ELR (cell line): ENCODE measurements at places on chromosomes 4 and X.

GRCh38 chr4:19958848-19959247, 292.9 kb upstream of the SLIT2 start:
- no peak for DNase-seq

DNA sequence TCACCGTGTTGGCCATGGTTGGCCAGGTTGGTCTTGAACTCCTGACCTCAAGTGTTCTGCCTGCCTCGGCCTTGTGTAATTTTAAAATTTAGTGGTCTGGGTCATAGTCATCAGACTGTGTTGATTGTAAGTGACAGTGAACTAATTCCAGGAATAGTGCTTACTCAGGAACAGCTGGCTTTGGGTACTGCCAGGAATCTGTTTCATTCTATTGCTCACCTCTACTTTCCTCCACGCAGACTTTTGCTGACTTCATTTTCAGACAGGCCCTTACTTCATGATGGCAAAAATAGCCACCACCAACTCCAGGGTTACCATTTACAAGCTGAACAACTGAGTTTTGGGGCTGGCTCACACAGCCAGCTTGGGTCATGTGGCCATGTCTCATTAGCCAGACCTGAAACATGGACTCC, 54.6 kb downstream of the FNIP2 start:
- peak; percentile 4 for DNase-seq

DNA sequence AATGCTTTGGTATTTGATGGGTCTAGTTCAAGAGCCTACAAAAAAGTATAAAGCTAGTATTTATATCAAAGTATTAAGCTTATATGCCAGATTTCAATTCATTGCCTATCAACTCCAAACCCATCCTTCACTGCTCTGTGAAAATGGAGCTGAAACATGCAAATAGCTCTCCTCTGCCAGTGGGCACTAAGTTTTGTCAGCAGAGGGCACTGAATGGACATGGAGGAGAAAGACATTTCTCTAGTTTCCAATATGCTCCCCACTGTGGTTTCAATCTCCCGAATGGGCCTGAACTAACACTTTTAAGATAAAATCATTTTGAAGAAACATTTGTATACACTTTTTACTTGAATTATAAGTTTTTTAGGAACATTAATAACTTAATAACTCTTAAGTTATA, 12.4 kb downstream of the PPID start:
- DNase-seq = peak; percentile 16

GRCh38 chrX:102739657-102740056, 19.1 kb downstream of the GPRASP3 start:
- no peak for DNase-seq

DNA sequence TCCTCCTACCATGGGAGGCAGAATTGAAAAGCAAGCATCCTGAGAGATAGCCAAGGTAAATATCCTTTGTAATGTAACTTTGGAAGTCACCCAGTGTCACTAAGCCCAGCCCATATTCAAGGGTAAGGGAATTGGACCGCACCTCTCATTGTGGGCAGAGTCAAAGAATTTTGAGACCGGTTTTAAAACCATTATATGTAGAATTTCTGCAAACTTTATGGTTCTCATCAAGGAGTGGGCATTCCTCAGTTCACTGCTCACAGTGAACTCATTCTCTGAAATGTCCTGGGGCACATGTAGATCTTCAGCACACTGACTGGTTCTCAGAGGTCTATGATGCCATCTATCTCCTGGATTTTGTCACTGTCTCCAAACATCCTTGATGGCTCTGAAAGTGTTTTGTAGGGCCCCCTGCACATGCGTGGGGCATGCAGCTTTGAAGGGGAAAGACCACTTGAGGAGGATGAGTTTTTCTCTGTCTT, 35.3 kb upstream of the CHRNA9 start:
- peak; percentile 33 for DNase-seq

- no peak for DNase-seq
Observed at GRCh38 chr4:156885374-156885773, 86.2 kb downstream of the PDGFC start.

GRCh38 chrX:147342197-147342596, 527.7 kb upstream of the CXorf51A start:
- no peak for DNase-seq

DNA sequence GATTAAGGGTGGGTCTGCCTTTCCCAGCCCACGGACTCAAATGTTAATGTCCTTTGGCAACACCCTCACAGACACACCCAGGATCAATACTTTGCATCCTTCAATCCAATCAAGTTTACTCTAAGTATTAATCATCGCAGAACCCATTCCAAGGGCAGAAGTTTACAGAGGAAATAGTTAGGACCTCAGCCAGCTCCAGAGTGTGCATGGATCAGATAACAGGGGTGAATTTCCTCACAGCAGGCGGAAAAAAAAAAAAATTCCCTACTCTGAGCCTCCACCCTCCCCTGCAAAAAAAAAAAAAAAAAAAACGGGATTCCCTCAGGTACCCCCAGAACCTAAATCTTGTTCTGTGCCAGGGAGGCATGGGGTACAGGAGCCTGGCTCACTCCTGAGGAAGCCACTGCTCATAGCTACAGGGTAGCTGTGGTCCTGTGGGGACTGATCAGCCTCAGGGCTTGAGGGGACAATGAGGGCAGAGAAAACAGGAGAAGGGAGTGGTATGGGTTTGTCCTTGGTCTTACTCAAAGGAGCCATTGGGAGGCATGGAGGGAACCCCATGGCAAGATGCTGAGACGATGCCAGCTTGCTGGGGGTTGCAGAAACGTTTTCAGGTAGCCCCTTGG, 113.0 kb downstream of the DHRSX start:
- DNase-seq = no peak

GRCh38 chr4:161342881-161343568, 820.8 kb downstream of the FSTL5 start:
- DNase-seq = no peak
